ENCODE measurements at places on chromosomes 6 and 20. TPM values are rescaled to one million over a fixed set of nuclear protein-coding genes. Genes with fewer than 3 reads are reported as not detected.
A peak's percentile ranks its signal among the peaks of the same experiment; 100 is the strongest.

Gene COL21A1
- total RNA-seq: 21.6 TPM

Gene R3HDML
- not detected for total RNA-seq

Gene COL11A2
- total RNA-seq: not detected

Gene HCK
- total RNA-seq: 8.6 TPM

Gene NKAIN4
- total RNA-seq: 0.33 TPM

Gene GDAP1L1
- total RNA-seq: 1.3 TPM

Gene PTPRT
- total RNA-seq: not detected

DNA sequence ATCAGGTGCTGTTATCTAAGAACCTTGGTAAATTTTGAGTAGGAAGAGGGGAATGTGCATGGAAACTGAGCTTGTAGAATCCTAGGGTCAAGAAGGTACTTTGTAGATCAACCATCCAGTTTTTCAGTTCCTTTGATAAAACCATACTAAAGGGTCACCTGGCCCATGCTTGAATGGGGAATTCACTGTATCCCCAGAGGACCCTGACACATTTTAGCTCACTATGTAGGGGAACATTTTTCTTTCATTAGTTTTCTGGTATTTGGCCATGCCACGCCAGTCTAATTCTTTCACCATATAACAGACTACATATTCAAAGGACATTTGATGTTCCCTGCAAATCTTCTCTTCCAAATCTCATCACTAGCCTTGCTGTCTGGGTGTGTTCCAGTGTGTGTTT is 29.9 kb downstream of the LRRC1 start:
- no peak for DNase-seq

DNA sequence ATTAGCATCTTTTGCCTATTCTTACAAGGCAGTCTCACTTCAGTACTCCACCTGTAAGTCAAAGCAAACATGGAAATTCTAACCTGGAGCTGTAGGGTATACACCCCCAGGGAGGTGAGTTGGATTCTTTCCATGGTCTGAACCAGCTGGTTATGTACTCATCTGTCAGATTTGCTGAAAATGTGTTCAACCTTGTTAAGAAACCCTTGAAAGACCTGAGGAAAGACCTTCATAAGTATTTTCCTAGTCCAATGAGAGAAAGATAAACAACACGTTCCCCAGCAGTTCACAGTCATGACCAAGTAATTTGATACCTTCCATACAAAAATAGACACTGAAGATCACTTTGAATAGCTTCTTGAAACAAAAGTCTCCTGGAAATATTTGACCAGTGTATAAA is 42.5 kb downstream of the ID4 start:
- no peak for DNase-seq

DNA sequence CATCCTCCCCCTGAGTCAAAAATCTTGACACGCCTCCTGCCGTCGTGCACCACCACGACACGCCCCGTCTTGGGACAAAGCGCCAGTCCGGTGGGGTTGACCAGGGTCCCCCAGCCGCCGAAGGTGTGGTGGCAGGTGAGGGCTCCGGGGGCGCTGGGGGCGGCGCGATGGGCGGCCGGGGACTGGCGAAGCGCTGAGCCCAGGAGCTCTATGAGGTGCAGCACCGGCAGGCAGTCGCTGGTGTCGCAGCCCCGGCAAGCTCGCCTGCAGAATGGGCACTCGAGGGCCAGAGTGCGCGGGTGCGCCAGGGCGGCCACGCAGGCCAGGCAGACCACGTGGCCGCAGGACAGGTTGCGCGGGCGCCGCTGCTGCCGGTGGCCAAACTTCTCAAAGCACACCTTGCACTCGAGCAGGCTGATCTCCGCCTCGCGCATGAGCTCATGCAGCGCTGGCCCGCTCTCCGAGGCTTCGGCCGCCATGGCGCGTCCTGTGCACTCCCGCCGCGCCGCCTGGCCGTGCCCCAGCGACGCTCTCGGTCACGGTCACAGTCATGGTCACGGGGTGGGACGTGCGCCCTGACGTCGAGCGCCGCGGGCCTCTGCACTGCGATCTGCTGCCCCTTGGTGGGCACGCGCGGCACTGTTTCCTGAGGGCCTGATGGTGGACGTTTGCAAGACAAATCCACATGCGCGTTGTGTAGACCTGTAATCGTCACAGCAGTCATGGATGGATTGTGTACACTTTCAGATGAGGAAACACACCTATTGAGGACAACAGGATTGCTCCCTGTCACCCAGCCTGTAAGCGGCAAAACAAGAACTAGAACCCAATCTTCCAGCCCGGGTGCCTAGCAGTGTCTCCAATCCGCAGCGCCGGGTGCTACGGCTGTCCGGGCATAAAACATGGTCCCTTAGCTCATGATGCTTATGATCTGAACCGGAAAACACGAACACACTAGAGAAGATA is at the start of gene NHLRC1:
Gene NHLRC1, minus strand, starts transcription at position 550 of the 966 bp plus-strand sequence. Its CDS starts 71 bp downstream, at position 479.
- peak; percentile 95 for DNase-seq

- DNase-seq: no peak
These were observed 184.5 kb downstream of the KIF16B start for GRCh38 chr20:16388731-16389130.

GRCh38 chr20:41329435-41330342 is 10.9 kb upstream of the LPIN3 start:
- peak; percentile 94 for DNase-seq

DNA sequence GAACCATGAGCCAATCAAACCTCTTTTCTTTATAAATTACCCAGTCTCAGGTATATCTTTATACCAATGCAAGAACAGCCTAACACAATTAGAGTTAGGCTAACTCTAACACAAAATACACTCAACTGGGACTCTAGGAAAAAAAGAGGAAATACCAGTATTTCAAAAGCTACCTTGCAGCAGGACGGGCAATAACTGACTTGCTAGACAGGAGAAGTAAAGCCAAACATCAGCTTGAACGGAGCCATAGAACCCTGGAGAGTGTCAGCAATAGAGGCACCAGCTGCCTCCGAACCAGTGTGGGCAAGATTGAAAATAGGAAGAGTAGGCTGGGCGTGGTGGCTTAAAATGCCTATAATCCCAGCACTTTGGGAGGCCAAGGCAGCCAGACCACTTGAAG is 162.0 kb upstream of the SOX4 start:
- DNase-seq: no peak

DNA sequence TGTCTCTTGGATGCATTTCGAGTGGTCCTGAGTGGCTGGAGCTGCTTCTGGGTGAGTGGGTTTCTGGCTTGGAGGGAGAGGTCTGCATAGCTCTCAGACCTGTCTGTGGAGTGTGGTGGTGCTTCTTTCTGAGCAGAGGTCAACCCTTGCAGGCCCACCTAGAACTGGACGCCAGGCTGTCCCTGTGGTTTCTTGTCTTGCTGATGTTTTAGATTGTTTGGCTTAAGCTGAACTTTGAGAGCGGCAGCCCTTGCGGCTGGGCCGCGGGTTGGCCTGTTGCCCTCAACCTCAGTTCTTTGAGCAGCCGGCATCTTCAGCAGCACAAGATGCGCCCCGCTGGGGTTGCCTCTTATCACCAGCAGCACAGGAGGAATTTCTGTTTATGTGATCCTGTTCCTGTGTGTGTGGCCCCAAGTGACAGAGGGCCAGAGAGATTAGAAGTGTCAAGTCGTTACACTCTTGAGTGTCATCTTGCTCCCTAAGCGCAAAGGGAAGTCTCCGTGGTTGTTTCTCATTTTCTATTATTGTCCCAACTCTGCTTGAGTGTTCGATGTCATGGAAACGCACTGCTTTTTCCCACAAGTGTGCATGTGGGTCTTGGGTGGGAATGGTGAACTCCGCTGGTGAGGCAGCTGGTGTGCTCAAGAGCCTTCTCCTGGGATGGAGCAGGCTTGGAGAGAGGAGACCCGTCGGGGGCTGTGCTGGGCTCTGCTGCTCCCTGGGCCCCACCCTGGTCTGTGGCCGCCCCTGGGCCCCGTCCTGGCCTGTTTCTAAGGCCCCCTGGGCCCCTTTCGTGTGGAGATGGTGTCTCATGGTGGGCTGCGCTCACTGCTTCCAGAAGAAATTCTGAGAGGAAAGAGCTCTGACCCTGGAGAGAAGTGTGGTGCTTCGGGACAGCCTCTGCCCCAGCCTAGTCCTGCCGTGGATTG is 20.1 kb upstream of the SLC22A1 start:
- no peak for DNase-seq

DNA sequence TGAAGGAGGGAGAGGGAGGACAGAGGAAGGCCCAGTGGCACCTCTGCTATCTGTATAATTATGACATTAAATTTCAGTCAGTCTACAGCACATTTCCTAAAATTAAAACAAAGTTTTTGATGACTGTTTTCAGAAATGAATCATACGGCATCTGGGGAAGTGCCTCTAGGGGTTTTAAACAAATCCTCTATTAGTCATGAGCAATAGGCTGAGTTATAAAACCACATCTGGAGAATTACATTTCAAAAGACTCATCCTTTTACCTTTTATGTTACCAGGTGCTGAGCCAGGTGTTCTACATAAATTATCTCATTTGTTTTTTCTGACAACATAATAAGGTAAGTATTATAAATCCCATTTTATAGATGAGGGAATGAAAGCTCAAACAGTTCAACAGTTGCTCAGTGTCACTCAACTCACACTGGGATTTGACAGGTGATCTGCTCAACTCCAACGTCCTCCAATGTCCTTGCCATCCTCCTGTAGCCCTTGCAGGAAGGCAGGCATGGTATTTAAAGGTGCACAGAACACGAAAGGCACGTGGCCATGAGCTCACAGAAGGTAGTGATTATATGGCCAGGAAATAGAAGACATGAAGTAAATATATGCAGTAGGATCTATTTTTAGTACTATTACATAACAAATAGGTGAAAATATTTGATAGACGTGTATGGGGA is 184.2 kb upstream of the MAN1A1 start:
- DNase-seq: no peak

- DNase-seq: no peak
These were observed 139.5 kb upstream of the AFDN start for GRCh38 chr6:167687116-167687725.

DNA sequence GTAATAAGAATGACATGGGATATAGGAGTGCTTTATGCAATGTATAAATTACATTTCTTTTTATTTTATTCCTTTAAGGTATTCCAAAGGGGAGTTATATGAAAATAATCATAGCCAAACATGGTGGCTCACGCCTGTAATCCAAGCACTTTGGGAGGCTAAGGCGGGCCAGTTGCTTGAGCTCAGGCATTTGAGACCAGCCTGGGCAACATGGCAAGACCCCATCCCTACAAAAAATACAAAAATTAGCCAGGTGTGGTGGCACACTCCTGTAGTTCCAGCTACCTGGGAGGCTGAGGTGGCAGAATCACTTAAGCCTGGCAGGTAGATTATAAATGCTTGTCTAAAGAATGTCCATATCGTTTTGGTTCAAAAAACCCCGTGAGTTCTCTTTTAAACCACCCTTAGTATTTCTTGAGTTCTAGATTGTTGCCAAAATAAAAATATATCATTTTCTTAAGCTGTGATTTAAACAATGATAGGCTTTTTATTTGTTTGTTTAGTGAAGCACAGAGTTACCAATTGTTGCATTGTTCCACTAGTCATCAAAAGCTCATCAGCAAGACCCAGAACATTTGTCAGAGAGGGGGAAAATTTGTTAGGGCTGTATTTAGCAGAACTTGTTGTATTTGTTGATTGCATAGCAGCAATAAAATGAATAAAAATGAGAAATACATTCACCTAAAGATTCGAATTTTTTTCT is 146.2 kb downstream of the KHDC1L start:
- DNase-seq: no peak

DNA sequence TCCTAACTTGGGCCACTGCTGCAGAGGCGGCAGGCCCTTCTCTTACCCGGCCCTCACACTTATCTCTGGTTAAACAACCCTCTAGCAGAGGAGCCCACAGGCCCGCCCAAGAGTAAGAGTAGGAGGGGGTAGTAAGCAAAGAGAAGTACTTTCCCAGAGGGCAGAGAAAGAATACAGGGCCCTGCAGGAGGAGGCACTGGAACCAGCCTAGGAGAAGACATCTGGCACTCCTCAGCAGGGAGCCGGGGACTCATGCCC is 10.1 kb downstream of the MTCH1 start:
- no peak for DNase-seq

DNA sequence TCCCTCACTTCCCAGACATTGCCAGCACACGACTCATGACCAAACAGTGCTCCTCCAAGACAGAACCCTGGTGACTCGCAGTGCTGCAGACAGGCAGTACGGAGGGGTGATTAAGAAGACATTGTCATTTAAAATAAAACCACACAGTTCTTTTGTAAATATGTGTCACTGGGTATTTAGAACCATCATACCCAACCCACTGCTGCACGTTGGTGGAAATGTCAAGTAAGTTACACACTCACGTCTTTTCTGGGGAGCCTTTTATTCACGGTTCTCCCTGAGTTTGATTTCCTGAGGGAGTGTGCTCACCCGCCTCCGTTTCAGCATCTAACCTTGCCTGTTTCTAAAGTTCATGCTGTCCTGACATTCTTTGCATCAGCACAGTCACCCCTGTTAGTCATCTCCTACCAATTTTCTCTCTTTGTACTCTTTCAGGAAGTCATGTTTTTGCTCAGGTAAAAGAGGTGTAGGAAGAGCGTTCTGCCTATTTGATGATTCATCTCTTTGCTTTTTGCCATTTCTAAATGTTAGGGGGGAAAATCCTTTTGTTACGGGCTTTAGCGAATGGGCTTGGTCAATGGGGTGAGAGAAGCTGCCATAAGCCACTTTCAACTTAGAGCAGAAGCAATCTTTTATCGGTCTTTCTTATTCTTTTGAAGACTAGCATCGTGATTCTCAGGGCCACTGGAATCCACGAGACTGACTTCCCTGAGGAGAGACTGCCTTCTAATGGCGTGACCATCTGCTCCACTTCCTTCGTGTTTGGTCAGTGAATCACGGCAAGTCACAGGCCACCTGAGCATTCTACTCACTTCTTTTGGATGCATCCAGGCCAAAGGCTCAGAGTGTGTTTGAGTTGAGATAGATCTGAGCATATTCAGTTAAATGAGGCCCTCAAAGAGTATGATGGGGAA is 512.8 kb upstream of the JARID2 start:
- no peak for DNase-seq

GRCh38 chr6:48071833-48072232 is 39.2 kb downstream of the PTCHD4 start:
- DNase-seq: no peak

GRCh38 chr6:52538901-52539354 is 37.9 kb downstream of the TRAM2 start:
- no peak for DNase-seq

GRCh38 chr6:22471746-22472145 is 97.6 kb upstream of the HDGFL1 start:
- no peak for DNase-seq

DNA sequence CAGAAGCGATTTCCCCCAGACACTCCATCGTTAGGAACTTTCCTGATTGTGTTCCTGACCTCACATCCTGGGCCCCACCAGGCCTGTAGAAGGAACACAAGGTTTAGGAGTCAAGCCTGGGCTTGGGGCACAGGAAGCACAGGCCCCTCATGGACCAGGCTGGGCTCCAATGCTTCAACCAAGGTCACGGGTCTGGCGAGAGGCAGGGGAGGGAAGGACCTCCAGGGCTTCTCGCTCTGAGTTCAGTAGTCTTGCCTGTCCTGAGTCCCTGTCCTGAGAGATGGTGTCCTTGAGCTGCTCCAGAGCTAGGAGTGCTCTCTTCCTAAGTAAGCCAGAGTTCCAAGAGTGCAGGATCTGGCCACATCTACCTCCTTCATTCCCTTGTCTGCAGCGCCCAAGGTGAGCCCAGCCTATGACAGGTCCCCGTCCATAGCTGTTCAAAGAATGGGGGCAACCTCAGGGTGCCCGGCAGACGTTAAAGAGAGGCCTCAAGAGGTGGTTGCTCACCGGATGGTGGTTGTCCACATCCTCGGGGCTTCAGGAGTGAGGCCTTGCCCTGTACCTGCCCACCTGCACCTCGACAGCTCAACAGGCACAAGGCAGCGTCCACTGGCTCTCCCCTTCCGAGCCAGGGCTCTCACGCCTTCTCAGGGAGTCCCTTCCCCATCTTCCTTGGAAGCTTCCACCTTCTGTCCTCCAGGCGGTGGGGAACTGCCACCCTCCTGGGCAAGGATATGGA is 1.6 kb upstream of the TUBB1 start:
- DNase-seq: peak; percentile 50

- DNase-seq: no peak
These were observed 1.9 kb upstream of the PDYN start for GRCh38 chr20:1995531-1996310.

Measured in sigmoid colon (tissue), 7 donors.